Hematopoietic multipotent progenitor cell treated with erythropoietin and hydrocortisone succinate and interleukin-3 and kit ligand, for 17 days (in vitro differentiated cells): ENCODE measurements at places on chromosomes 6 and 20.

- no peak for DNase-seq
These were observed 225.9 kb downstream of the TBXT start for GRCh38 chr6:165941786-165942185.

GRCh38 chr6:112752791-112753190 is 405.7 kb downstream of the RFPL4B start:
- DNase-seq: no peak

DNA sequence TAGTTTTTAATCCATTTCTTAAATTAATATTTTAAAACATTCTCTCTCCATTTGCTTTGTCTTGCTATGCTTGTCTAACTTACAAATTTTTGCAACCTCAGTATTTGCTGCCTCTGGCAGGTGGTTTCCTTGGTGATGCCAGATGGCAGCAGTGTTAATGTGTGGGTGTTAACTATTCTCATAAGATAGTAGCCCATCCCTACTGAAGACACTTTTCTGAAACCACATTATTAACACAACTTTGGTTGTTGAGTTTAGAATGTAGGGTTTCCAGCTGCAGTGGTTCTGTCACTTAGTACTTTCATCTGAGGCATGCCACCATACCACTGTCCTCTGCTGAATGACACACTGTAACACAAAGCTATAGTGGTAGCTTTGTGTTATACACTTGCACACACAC is 75.1 kb downstream of the MYO6 start:
- DNase-seq: no peak

DNA sequence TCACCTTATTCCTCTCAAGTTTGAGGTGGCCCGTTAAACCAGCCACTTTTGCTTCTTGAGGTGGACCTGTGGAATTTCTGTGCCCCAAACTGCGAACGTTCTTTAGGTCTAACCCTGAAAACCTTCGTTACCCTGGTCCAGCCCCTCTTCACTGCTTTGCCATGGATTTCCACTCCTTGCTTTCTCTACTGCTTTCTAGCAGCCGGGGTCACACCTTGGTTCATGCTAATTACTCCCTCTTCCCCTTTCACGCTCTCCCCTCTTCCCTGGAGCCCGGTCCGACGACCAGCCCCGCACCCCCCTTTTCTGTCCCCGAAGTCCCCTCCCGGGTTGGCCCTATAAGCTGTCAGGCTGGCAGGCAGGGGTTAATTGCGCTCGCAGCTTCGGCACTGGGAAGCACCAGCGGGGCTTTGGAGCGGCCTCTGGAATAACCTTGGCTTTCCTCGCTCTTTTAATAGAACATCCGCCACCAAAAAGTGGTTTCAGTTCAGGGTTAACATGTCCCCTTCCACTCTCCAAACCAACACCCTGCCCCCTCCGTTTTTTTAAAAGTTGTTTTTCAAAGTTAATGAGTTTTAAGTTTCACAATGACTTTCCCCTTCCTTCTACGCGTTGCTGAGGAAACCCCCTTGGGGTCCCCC is 1.4 kb upstream of the HIVEP1 start:
- no peak for DNase-seq
